Activated CD4-positive, alpha-beta T cell treated with anti-CD3 and anti-CD28 coated beads, Interleukin-2, amount 10 ng/mL, durations not matched to agents 7 days and 5 days (primary cell): ENCODE measurements at places on chromosomes 2 and 18.
A peak's percentile ranks its signal among the peaks of the same experiment; 100 is the strongest.

GRCh38 chr2:28661589-28662001, 90.0 kb upstream of the PPP1CB start:
- peaks cover 13% of the 10 kb centered on the region for H3K4me1 ChIP-seq
- H3K27ac ChIP-seq = no peak overlapping the region
- no peak for DNase-seq
- peaks cover 2% of the 10 kb centered on the region for H3K36me3 ChIP-seq

GRCh38 chr2:49532702-49533101, 378.4 kb upstream of the FSHR start:
- no peak overlapping the region for H3K27ac ChIP-seq
- H3K36me3 ChIP-seq = no peaks in the 10 kb centered on the region
- H3K27me3 ChIP-seq = no peaks in the 10 kb centered on the region
- H3K4me3 ChIP-seq = no peak overlapping the region
- H3K4me1 ChIP-seq = no peaks in the 10 kb centered on the region
- DNase-seq = no peak

DNA sequence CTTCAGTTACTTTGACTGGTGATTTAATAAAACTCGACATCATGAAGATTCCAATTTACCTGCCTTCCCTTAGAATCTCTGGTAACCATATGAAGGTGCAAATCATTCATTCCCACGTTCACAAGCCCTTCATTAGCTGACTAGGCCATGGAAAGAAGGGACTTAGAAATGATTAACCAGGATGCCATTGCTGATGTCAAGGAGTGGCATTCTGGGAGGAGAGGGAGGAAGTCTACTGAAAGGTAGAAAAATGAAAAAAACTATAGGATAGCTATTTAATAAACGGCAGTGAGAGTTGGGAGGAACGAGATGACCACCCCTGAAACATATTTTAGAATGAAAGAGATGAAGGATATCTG, 1.4 kb downstream of the ATIC start:
- H3K27ac ChIP-seq = peak overlapping the region; percentile 96
- peaks cover 35% of the 10 kb centered on the region for H3K36me3 ChIP-seq
- peak overlapping the region; percentile 93 for H3K4me3 ChIP-seq
- peaks cover 43% of the 10 kb centered on the region for H3K4me1 ChIP-seq
- DNase-seq = no peak
- H3K27me3 ChIP-seq = no peaks in the 10 kb centered on the region

- no peaks in the 10 kb centered on the region for H3K27me3 ChIP-seq
- no peak overlapping the region for H3K4me3 ChIP-seq
- peaks cover 40% of the 10 kb centered on the region for H3K36me3 ChIP-seq
- DNase-seq = no peak
- H3K4me1 ChIP-seq = no peaks in the 10 kb centered on the region
- H3K27ac ChIP-seq = no peak overlapping the region
Observed at GRCh38 chr2:127942002-127942401, 56.2 kb upstream of the AMMECR1L start.
